ENCODE measurements at places on chromosomes 11 and 22.
A peak's percentile ranks its signal among the peaks of the same experiment; 100 is the strongest.

- DNase-seq: no peak
Measured at GRCh38 chr22:46866591-46866990, 104.1 kb downstream of the TBC1D22A start.

- DNase-seq: no peak
Measured at GRCh38 chr11:83862033-83862432, 575.9 kb upstream of the CCDC90B start.

DNA sequence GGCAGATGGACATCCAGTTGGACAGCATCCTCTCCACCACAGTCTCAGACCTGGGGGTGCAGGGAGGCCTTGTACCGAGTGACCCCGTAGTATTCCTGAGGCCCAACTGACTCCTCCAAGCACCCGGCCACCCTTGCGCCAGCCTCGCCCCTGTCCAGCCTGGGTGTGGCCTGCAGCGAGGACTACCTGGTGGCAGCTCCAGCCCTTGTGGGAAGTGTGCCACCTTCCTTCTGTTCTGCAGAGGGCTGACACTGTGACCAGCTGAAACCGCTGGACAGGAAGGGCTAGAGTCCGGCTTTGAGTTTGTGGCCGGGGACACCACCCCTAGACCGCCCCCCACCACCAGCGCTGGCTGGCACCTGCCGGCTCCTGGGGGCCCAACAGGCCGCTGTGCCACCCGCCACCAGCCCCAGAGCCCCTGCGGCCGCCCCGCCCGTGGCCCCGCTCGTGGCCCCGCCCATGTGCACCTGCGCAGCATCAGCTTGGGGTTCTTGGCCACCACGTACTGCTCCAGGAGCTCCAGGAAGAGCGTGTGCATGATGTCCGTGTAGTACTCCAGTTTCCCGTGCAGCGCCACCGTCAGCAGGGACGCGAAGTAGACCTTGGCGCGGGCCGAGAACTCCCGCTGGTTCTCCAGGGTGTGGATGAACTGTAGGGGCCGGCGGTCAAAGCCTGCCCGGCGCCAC lies 10.0 kb upstream of the MAPK11 start:
- DNase-seq: no peak

DNA sequence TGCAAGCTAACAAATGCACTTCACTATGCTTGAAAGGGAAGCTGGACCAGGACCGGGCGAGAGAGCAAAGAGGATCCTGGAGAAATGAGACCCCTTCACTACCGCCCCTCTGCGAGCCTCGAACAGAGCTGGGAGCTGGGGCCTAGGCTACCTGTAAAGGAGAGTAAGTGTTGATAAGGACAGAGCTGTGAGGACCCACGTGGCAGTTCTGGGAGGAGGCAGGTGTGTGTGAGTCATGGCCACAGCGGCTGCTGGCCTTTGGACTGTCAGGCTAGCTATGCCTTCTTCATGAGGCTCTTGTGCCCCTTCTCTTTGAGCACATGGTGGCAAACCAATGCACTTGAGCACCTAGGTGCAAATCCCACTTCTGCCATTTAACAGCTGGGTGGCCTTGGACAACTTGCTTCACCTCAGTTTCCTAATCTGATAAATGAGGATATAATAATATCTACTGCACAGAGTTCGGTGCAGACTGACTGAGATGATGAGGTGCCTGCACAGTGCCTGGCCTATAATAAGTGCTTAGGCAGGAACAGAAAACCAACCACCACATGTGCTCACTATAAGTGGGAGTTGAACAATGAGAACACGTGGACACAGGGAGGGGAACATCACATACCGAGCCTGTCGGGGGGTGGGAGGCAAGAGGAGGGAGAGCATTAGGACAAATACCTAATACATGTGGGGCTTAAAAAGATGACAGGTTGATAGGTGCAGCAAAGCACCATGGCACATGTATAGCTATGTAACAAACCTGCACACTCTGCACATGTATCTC lies 35.3 kb upstream of the KCNJ11 start:
- no peak for DNase-seq

- DNase-seq: no peak
Measured at GRCh38 chr22:32850591-32851517, 49.3 kb downstream of the TIMP3 start.

DNA sequence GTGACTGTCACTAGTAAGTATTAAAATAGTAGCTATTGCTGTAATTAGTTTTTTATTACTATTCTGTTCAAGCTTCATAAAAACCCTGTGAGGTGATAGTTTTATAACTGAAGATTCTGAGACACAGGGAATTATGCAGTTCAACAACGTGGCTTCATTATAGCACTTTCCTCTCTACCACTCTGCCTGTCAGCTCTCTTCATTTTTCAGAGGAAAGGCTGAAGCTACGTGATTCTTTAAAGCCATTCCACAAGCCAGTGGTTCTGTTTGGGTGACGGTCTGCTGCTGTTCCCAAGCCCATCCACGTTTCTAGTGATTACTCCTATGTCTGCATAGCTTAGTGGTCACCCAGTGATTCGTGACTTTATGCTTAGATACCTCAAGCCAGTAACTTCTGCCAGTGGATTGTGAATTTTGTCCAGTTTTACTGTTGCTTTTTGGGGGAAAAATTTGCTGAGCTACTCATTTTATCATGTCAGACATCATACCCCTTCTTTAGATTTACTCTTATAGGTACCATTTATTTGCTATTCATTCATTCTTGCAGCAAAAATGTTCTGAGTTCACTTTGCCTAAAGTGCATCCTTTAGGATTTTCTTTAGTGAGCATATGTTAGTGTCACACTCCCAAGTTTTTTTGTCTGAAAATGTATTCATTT lies 59.8 kb downstream of the UVRAG start:
- DNase-seq: no peak

- no peak for DNase-seq
Measured at GRCh38 chr11:43632181-43632580, 48.4 kb upstream of the HSD17B12 start.

GRCh38 chr11:110286298-110287040 lies 9.9 kb downstream of the RDX start:
- no peak for DNase-seq

DNA sequence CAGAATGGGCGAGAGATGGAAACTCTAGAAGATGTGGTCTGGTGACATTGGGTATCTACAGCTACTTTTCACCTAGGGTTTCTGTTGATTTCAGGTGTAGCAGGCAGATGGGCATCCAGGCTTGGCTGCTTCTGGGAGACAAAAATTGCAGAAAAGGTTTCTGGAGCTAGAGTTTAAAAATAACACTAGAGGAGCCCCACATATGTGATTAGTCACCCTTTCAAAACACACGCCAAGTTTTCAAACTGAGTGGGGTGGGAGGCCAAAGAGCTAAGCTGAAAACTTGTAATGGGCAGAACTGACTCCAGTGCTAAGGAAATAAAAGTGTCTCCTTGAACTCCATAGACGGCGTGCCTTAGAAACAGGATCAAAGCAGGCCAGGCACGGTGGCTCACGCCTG lies 80.8 kb downstream of the GRK3 start:
- no peak for DNase-seq

- peak; percentile 29 for DNase-seq
Measured at GRCh38 chr11:35943713-35944502, at the start of gene LDLRAD3. Gene LDLRAD3, plus strand, starts transcription at chr11:35944062. Its CDS starts 37 bp downstream, at chr11:35944099.

- no peak for DNase-seq
Measured at GRCh38 chr11:46916286-46917108, 1.9 kb downstream of the LRP4 start.

GRCh38 chr22:47051441-47052071 lies 289.1 kb downstream of the TBC1D22A start:
- no peak for DNase-seq

GRCh38 chr22:46135611-46136485 lies 14.5 kb upstream of the PPARA start:
- no peak for DNase-seq

Data from stimulated activated CD8-positive, alpha-beta memory T cell treated with anti-CD3 and anti-CD28 coated beads, Interleukin-4, amount 100 ng/mL, for 24 hours (primary cell).